Right atrium auricular region (tissue), 2 donors: ENCODE measurements at places on chromosomes 1 and 21. TPM values are rescaled to one million over a fixed set of nuclear protein-coding genes. Genes with fewer than 3 reads are reported as not detected.
A peak's percentile ranks its signal among the peaks of the same experiment; 100 is the strongest.

DNA sequence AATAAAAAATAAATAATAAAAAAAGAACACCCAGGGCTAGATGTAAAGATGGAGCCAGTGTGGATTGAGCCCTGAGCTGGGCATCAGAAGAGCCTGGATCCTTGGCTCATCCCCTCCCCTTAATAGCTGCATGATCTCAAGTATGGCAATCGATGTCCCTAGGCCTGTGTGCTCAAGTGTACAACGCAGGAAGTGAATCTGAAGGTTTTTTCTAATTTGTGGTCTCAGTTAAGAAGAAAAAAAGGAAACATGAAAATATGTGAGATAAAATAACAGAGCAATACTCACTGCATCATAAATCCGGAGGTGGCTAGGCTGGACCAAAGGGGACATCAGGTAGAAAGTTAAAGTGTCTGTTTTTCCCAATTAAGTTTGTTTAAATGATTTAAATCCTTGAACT is 47.3 kb upstream of the SLC44A3 start:
- no peak for DNase-seq

GRCh38 chr21:42533963-42534355 is 20.3 kb downstream of the SLC37A1 start:
- no peak for DNase-seq

GRCh38 chr1:63115527-63115926 is 206.8 kb upstream of the FOXD3 start:
- no peak for DNase-seq

- DNase-seq: no peak
These were observed 361.5 kb upstream of the ADGRL2 start for GRCh38 chr1:81439046-81439823.

GRCh38 chr1:15325375-15326085 is 78.5 kb downstream of the FHAD1 start:
- DNase-seq: no peak

DNAJC28 gene
- 4.5 TPM for total RNA-seq

- no peak for DNase-seq
These were observed 302.0 kb downstream of the DUSP10 start for GRCh38 chr1:221439747-221440501.

TINAGL1 gene
- 211 TPM for total RNA-seq

- DNase-seq: no peak
These were observed 104.4 kb upstream of the KCNK1 start for GRCh38 chr1:233509526-233509925.

DNA sequence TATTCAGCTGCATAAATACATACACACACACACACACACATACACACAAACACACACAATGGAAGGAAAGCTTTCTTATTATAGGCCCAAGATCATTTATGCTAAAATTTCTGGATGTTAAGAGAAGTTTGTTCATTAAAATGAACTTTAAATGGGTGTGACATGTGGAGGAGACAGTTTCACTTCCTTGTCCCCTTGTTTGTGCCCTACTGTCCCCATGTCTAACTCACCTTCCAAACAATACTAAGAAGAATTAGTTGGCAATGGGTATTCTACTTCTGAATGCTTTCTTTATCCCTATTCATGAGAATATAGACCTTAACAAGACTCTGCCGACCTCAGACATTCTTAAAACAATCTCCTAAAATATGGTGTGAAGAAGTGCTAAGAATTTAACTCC is 63.5 kb upstream of the NRIP1 start:
- DNase-seq: no peak

- peak; percentile 95 for DNase-seq
These were observed 94.7 kb downstream of the PPIAL4G start for GRCh38 chr1:148388260-148389026.

LMOD1 gene
- 31.4 TPM for total RNA-seq

PCP4 gene
- total RNA-seq: 6.6 TPM

GRCh38 chr1:110403805-110404204 is 3.7 kb downstream of the LAMTOR5 start:
- DNase-seq: no peak

- no peak for DNase-seq
These were observed 191.9 kb downstream of the AK5 start for GRCh38 chr1:77473690-77474089.

FCRL5 gene
- 0.16 TPM for total RNA-seq

DNA sequence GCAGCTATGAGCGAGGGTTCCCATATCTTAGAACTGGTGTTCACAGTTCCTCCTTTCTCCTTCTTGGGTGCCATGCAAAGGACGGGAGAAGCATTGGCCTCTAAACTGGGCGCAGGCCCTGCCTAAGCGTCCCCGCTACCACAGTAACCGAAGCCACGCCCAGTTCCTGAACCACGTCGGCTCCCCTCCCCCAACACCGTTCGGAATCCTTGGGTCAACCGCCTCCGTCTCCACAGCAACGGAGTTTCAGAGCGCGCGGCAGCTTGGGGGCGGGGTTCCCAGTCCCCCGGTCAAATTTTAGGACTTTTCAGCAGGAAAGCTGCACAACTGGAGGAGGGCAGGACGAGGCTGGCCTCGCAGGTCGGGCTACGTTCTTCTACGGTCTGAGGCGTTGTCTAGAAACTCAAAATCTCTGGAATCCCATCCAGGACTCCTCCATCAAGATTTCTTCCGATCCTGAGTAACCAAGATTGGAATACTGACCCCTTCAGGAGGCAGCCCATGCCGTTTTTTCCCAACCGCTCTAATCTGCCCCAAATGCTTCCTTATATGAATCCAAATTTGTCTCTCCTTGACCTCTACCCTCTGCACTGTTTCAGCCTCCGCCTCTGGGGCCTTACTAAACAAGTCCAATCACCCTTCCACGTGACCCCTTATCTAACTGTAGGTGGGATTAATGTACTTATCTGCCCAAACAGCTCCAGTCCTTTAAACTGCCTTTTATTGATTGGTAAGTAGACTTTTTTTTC is at the start of gene SPAG17:
TSS of gene SPAG17 (minus strand) at position 145 of the 749 bp plus-strand sequence. CDS start at position 74, 71 bp downstream.
- DNase-seq: peak; percentile 64

DNA sequence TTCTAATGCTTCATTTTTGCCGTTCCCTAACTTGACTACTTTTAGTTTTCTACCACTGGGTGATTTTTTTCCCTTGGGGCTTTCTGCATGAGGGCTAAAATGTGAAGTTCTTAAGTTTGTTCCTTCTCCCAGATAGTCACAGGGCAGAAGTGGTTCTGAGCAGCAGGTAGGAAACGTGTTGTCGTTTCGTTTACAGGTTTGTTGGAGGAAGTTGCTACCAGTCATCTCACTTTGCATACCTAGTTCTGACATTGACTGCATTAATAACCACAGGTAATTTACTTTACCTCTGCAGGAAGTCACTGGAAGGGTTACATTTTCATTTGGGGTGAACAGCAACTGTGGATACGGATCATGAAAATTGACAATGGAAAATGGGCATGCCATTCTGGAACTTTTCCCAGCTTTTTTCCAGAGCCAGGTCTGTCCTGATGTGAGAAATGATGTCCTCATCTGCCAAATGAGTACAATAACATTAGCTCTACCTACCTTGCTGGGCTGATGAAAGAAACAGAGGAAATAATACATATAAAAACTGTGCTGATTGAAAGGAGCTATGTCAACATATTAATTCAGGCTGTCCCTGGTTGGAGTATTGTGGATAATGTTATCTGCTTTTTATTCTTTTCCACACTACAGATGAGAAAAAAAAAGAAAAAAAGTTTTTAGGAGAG is 94.2 kb downstream of the DISC1 start:
- no peak for DNase-seq

- no peak for DNase-seq
These were observed 70.1 kb downstream of the INTS7 start for GRCh38 chr1:211965108-211965805.

GRCh38 chr1:3864884-3865283 is 7.6 kb downstream of the DFFB start:
- no peak for DNase-seq

GBP2 gene
- 22.1 TPM for total RNA-seq

- DNase-seq: no peak
These were observed 174.7 kb downstream of the ADGRL4 start for GRCh38 chr1:78831731-78832360.

GRCh38 chr1:153882296-153882912 is 40.4 kb downstream of the GATAD2B start:
- DNase-seq: no peak

- DNase-seq: no peak
These were observed 1.1 kb downstream of the SLC50A1 start for GRCh38 chr1:155136748-155137147.

RHBDL2 gene
- total RNA-seq: not detected

C1orf116 gene
- total RNA-seq: 0.35 TPM

MIXL1 gene
- not detected for total RNA-seq

CAMK2N1 gene
- total RNA-seq: 13.4 TPM
